ENCODE measurements at places on chromosomes 4 and X. TPM values are rescaled to one million over a fixed set of nuclear protein-coding genes. Genes with fewer than 3 reads are reported as not detected.

GRCh38 chrX:105167233-105167632 is 53.3 kb downstream of the TEX13A start:
- DNase-seq, result no peak

DNA sequence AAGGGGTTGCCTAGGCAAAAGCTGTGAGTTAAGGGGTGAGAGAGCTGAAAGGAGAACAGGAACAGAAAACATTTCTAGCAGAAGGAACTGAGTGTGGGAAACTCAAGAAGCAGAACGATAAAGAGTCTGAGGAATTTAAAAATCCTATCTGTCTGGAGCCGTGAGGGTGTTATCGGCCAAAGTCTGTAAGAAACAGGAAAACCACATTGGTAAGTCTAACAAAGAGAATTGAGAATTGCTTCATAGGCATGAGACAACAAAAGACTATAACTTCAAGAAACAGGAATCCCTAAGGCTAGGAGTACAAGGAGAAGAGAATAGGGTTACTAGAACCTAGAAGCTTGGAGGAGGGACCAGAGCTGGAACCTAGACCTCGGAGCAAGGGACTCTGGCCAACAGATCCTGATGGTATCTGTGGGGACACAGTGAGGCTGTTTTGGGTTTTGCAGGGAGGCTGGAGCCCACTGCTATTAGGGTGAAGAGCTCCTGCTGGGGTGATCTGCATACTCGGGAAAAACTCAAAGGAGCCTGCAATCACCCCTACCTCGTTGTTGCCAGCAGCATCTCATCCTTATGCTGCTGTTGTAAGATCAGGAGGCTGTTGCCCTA is 175.6 kb downstream of the FBXO8 start:
- DNase-seq, result no peak

Gene FGB
- total RNA-seq, result not detected

Gene RXFP1
- total RNA-seq, result not detected
